ENCODE measurements at places on chromosomes 12 and 14. TPM values are rescaled to one million over a fixed set of nuclear protein-coding genes. Genes with fewer than 3 reads are reported as not detected.

The TAS2R43 gene
- total RNA-seq = not detected

The RDH5 gene
- total RNA-seq = 3.9 TPM

The HRK gene
- 2.6 TPM for total RNA-seq

DNA sequence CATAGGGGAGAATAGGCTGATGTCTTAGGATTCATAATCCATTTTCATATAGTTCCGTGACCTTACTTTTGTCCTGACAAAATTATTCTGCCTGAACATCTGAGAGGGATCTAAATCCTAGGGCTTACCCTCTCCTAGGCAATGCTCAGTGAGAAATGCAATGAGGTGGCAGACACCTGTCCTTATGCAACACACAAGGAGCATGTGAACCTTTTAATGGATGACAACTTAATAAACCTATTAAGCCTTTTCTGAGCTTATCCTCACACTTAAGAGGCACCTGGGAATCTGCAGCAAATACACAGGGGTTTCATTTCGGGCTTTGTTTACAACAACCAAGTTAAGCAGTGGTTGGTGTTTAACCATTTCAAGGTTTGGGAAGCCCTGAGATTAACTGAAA lies 24.6 kb downstream of the SINHCAF start:
- H3K4me1 ChIP-seq = peaks cover 21% of the 10 kb centered on the region
- H3K36me3 ChIP-seq = peaks cover 52% of the 10 kb centered on the region
- H3K4me3 ChIP-seq = no peak overlapping the region
- H3K27me3 ChIP-seq = no peaks in the 10 kb centered on the region

DNA sequence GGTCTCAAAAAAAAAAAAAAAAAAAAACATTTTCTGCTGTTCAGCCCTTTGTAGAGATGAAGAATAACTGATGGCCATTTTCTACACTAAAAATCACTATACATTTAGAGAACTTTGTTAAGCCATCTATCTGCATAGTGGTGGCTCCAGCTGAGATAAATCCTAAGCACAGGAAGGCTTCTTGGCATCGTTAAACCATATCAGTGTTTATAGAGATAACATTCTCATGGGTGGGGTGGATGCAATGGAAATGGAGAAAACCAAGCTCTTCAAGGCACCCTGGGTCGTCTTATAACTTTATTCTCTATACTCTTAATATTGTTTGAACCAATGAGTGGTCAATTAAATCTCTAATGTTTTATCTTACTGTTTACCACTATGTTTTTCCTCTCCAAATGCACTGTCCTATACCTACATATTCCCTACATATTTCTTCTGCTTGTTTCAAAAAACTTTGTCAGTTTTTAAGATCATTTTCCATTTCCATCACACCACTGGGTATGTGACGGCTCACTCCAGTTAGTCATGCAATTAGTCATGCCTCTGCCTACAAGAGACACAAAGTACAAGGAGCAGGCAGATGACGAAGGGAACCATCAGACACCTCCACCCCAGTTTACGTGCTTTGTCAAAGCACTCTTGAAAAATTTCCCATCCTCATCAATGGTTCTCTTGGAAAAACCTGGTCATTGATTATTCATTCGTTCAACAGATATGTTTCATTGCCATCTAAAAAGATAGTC lies 119.3 kb upstream of the OVCH1 start:
- H3K4me1 ChIP-seq = peaks cover 32% of the 10 kb centered on the region
- H3K4me3 ChIP-seq = peak overlapping the region; percentile 10
- H3K27ac ChIP-seq = peak overlapping the region; percentile 94
- no peaks in the 10 kb centered on the region for H3K27me3 ChIP-seq
- peaks cover 88% of the 10 kb centered on the region for H3K36me3 ChIP-seq
- DNase-seq = peak; percentile 85

DNA sequence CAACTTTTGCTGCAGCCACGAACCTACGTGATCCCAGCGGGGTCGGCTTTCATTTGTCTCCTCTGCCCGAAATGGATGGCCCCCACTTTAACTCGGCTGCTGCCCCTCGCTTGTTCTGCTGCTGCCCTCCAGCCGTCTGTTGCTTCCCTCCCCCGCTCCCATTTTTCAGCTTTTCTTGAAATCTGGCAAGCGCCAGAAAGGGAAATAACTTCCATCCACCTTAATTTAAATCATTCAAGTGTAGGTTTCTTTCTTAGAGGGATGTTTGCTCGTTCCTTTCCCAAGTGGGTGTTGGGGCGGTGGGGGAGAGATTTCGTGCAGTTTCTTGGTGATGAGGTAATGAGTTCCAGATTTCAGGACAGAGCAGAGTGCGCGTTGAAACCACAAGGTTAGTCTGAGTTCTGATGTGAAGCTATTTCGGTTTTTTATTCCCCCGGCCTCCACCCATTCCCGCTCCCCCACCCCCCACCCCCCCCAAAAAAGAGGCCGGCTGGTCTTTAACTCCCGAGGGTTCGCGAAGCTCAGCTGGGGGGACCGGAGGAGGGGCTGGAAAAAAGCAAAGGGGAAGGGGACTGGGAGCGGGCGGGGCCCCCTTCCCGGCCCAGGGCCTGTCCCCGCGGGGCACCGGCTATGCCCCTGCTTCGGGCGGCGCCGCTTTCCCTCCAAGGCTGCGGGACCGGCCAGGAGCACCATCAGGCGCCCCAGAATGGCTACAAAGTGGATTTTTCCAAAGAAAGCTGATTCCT lies 2.2 kb upstream of the ZFP36L1 start:
- H3K27ac ChIP-seq = peak overlapping the region; percentile 97
- H3K27me3 ChIP-seq = no peaks in the 10 kb centered on the region
- DNase-seq = peak; percentile 73
- H3K4me1 ChIP-seq = peaks cover 11% of the 10 kb centered on the region
- peaks cover 52% of the 10 kb centered on the region for H3K36me3 ChIP-seq

GRCh38 chr12:42361909-42362646 lies 36.1 kb downstream of the PPHLN1 start:
- no peaks in the 10 kb centered on the region for H3K27me3 ChIP-seq
- DNase-seq = no peak
- H3K4me3 ChIP-seq = no peak overlapping the region
